ENCODE measurements at places on chromosomes 2 and 18. TPM values are rescaled to one million over a fixed set of nuclear protein-coding genes. Genes with fewer than 3 reads are reported as not detected.

- no peaks in the 10 kb centered on the region for H3K36me3 ChIP-seq
- H3K4me1 ChIP-seq = no peaks in the 10 kb centered on the region
- H3K4me3 ChIP-seq = no peak overlapping the region
Observed at GRCh38 chr2:56334622-56335021, 150.8 kb downstream of the CCDC85A start.

KCNJ3 gene
- 1.5 TPM for total RNA-seq

GKN1 gene
- total RNA-seq = 1.9 TPM

- H3K27ac ChIP-seq = peak within 1 kb of the TSS; percentile 96
- peaks cover 16% of the 10 kb centered on the region for H3K36me3 ChIP-seq
- peaks cover 39% of the 10 kb centered on the region for H3K4me1 ChIP-seq
- peak within 1 kb of the TSS; percentile 70 for H3K4me3 ChIP-seq
- peak; percentile 93 for DNase-seq
Observed at GRCh38 chr2:219253753-219254589, at the start of gene TUBA4A. TSS of gene TUBA4A (minus strand) at chr2:219253918. CDS start at chr2:219253858, 60 bp downstream.

GRCh38 chr2:30871440-30871839 lies 64.2 kb upstream of the CAPN13 start:
- DNase-seq = no peak
- no peaks in the 10 kb centered on the region for H3K4me1 ChIP-seq
- no peak overlapping the region for H3K4me3 ChIP-seq
- H3K36me3 ChIP-seq = no peaks in the 10 kb centered on the region
- no peak overlapping the region for H3K27ac ChIP-seq

- H3K27me3 ChIP-seq = no peaks in the 10 kb centered on the region
- H3K36me3 ChIP-seq = no peaks in the 10 kb centered on the region
- no peak overlapping the region for H3K27ac ChIP-seq
- H3K4me1 ChIP-seq = no peaks in the 10 kb centered on the region
Observed at GRCh38 chr2:176769021-176769420, 443.6 kb upstream of the HNRNPA3 start.

POTEC gene
- total RNA-seq = not detected

DNA sequence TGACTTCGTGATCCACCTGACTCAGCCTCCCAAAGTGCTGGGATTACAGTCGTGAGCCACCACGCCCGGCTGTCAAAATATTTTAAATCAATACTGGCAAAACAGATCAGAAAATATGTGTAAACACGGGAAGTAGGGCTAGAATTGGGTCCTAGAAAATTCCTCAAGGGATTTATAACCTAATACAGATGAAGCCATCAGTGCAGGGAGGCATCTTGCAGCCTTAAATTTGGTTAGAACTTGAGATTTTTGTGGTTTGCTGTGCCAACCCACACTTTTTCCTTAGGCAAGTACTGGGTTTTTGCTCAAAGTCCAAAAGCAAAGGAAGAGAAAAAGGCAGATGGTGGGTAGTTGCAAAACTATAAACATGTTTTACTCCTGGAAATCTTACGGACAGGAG lies 33.7 kb upstream of the NFE2L2 start:
- H3K4me3 ChIP-seq = no peak overlapping the region
- no peaks in the 10 kb centered on the region for H3K27me3 ChIP-seq
- no peaks in the 10 kb centered on the region for H3K4me1 ChIP-seq
- no peak overlapping the region for H3K27ac ChIP-seq
- H3K36me3 ChIP-seq = no peaks in the 10 kb centered on the region
- DNase-seq = no peak

ANKRD23 gene
- 4.0 TPM for total RNA-seq

DNA sequence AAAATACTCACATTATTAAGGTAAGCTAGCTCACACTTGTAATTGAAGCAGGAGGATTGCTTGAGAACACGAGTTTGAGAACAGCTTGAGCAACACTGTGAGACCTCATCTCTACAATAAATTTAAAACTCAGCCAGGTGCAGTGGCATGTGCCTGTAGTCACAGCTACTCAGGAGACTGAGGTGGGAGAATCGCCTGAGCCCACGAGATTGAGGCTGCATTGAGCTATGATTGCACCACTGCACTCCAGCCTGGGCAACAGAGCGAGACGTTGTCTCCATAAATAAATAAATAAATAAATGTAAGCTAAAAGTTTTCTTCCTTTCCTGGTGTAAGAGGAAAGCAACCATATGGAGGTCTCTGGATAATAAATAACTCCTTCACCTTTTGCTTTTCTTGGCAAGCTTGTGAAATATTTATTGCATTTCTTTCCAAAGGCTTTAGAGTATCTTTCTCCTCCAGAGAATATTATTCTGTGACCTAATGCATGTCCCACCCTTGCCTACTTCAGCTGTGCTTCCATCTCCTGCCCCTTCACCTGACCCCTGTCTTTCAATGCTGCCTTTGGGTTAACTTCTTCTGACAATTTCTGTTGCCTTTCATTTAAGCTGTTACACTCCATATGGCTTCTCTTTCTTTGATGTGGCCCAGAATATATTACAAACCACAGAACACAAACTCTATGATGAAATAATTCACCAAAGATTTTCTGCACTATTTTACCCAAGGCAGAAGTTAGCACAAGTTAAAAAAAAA lies 280.7 kb upstream of the RND3 start:
- no peaks in the 10 kb centered on the region for H3K36me3 ChIP-seq
- no peak overlapping the region for H3K27ac ChIP-seq

DNA sequence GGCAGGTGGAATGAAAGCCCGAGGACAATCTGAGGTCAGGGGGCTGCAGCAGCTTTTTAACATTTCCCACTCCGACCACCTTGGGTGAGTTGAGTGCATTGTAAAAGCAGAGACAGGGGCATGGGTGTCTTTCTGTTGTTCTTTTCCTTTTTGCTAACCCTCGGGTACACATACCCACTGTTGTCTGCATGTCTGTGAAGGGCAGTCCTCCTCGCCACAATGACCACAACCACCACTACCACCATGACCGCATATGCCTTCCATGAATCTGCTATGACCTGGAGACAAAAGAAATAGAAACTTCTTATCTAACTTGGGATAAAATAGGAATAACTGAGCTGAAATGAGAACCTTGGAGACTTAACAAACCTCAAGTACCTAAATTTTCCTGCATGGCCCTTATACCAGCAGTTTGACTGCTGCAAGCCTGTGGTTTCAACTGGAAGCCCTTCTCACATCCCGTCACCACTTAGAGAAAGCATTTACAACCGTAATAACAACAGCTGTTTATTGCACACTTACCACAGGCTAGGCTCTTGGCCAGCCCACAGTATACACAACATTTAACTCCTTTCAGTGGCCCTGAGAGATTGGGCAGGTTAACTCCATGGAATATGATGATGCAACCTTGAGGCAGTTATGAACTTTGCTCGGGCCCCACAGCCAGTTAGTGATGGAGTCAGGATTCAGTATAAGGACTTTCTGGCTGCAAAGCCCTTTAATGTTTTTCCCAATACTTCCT lies 80.3 kb downstream of the GYPC start:
- no peak overlapping the region for H3K27ac ChIP-seq
- no peaks in the 10 kb centered on the region for H3K27me3 ChIP-seq
- no peaks in the 10 kb centered on the region for H3K4me1 ChIP-seq
- no peak for DNase-seq
- H3K36me3 ChIP-seq = no peaks in the 10 kb centered on the region

DNA sequence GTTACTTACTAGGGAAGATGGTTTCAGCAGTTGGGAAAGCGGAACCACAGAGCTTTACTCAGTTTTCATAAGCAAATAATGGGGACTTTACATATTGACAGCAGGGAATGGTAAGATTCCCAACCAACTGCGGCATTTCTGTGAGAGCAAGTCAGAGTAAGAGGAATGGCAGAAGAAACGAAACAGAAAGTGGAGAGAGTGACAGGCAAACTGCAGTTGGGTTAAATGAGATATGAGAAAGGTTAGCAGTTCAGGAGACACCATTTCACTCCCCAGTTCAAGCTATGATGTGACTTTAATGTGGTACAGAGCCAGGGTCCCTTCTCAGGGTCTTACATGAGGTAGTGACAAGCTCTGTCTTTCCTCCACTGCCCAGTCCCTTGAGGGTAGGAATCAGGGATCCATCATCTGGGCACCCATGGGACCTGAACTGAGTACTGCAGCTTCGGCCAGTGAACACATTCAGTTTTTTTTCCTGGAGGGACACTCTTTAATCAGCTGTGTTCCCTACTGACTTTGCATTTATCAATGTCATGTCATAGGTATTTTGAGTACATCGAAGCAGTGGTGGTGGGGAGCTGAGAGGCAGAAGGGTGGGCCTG lies 33.0 kb upstream of the GREB1 start:
- no peaks in the 10 kb centered on the region for H3K36me3 ChIP-seq
- H3K4me3 ChIP-seq = no peak overlapping the region
- no peaks in the 10 kb centered on the region for H3K27me3 ChIP-seq

ANKRD29 gene
- total RNA-seq = 118 TPM

GRCh38 chr18:26086959-26087358 lies 3.5 kb downstream of the SS18 start:
- no peaks in the 10 kb centered on the region for H3K4me1 ChIP-seq
- H3K4me3 ChIP-seq = no peak overlapping the region
- DNase-seq = no peak
- H3K36me3 ChIP-seq = peaks cover 37% of the 10 kb centered on the region

DNA sequence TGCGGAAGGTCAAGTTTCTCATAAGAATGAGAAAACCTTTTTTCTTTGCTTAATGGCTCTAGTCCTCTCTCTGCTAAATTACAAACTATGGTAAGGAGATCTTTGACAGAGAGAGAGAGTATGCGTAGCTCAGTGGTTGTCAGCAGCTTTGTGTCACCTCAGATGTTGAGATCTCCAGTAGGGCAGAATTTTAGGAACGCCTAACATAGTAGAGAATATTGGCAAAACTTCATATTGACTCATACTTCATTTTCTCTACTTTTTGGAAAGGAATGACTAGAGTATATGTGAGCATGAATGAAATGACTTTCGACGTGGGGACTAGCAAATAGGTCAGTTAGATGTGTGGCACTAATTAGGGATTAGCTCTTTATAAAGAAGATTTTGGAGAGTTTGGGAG lies 64.0 kb downstream of the WDR7 start:
- no peak overlapping the region for H3K27ac ChIP-seq
- H3K4me1 ChIP-seq = no peaks in the 10 kb centered on the region
- H3K36me3 ChIP-seq = peaks cover 5% of the 10 kb centered on the region
- H3K27me3 ChIP-seq = no peaks in the 10 kb centered on the region
- H3K4me3 ChIP-seq = no peak overlapping the region
- DNase-seq = no peak

DNA sequence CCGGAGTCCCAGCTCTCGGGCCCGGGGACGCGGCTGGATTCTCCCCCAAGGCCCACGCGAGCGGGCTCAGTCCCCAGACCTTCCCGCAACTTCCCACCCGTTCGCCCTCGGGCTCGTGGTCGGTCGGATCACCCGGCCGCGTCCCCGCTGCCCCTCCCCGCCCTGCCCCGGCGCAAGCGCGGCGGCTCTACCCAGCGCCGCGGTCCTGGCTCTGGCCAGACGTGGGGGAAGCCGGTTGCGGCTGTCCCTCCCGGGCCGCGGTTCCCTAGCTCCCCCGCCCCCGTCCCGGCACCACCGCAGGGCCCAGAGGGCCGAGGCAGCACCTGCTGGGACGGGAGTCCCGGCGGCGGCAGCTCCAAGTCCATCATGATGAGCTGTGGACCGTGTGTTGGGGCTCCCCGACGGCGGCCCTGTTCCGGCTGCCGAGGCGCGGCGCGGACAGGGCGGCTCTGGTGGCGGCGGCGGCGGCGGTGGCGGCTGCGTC lies 276 bp downstream of the NFE2L2 start:
- H3K27ac ChIP-seq = peak overlapping the region; percentile 100
- H3K36me3 ChIP-seq = no peaks in the 10 kb centered on the region
- DNase-seq = peak; percentile 69
- H3K4me3 ChIP-seq = peak overlapping the region; percentile 97

DNA sequence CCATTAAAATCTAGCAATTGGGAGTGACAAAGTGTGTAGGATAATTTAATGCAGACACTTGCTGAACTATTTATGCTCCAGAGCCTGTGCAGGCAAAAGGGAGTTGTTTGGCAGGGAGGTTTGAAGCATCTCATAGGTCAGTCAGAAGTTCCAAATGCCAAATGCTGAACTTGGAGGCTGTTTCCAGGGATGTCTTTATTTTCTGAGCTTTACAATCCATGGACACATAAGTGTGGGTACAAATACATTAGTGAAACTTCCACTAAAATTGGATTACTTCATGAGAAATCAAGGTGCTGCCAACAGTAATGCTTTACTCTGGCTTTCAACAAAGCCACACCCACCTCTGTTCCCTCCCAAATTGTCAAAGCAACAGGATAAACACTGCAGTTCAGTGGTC lies 422.1 kb upstream of the SETBP1 start:
- no peak overlapping the region for H3K4me3 ChIP-seq
- H3K27ac ChIP-seq = no peak overlapping the region
- no peaks in the 10 kb centered on the region for H3K4me1 ChIP-seq
- no peak for DNase-seq
- no peaks in the 10 kb centered on the region for H3K36me3 ChIP-seq

DNA sequence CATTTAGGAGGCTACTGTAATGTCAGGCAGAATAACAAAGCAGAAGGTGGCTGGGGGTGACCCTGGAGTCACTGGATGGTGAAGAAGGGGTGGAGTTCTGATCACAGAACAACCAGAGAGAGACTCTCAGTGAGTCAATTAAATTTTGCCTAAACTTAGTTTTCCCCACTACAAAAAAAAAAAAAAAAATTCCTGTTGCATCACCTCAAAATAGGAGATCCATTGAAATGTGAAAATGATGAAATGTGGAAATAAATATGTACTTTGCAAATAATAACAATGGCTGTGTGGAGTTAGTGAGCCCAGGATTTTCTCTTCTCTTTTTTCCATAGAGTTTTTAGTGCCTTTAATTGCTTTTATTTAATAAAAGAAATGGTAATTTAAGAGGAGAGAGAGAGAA lies 165.5 kb downstream of the GFPT1 start:
- H3K4me3 ChIP-seq = no peak overlapping the region
- DNase-seq = no peak
- peak overlapping the region; percentile 8 for H3K27ac ChIP-seq
- no peaks in the 10 kb centered on the region for H3K36me3 ChIP-seq
- H3K4me1 ChIP-seq = peaks cover 5% of the 10 kb centered on the region

DNA sequence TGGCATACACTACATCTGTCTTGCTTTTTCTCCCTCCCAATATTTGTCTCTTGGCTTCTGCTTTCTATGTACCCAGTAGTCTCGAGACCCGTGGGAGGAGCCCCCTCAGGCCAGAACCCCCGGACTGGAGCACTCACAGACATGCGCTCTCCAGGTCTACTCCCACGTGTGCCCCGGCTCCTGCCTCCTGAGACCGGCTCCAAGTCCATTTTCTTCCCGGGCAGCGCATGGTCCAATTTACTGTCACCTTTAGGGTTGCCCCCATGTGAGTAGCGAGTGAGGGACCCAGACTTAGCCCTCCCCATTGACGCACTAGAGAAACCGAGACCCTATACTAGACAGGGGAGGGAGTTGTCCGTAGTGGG lies 11.8 kb upstream of the TEX51 start:
- DNase-seq = no peak
- no peaks in the 10 kb centered on the region for H3K27me3 ChIP-seq
- H3K4me1 ChIP-seq = no peaks in the 10 kb centered on the region
- no peak overlapping the region for H3K4me3 ChIP-seq

DNA sequence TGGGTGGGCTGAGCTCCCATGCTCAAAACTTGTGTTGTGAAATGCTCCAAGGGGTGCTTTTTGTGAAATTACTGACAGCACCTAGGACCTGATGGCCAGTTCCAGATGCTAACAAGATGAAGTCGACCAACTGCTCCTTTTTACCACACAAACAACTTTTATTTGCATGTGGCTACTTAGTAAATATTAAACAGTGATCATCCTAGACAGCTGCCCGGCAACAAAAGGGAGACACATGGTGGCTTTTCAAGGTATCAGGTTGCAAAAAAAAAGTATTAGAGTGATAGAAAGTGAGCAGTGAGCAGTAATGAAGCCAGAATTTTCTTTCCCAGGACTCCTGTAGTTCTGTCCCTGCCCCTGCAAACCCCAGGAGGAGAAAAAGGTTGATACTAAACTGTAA lies 118.5 kb downstream of the RPIA start:
- H3K4me1 ChIP-seq = no peaks in the 10 kb centered on the region
- no peak overlapping the region for H3K4me3 ChIP-seq
- no peaks in the 10 kb centered on the region for H3K27me3 ChIP-seq
- DNase-seq = no peak

PAX8 gene
- total RNA-seq = 0.11 TPM
